ENCODE measurements at places on chromosomes 2 and 18. TPM values are rescaled to one million over a fixed set of nuclear protein-coding genes. Genes with fewer than 3 reads are reported as not detected.

The KCNS3 gene
- total RNA-seq = 0.76 TPM

The FKBP7 gene
- 20.3 TPM for total RNA-seq

The HTR2B gene
- total RNA-seq = 1.5 TPM

The PCARE gene
- total RNA-seq = not detected

The KCNE4 gene
- under 0.01 TPM for total RNA-seq

The ZFAND2B gene
- 30.6 TPM for total RNA-seq

The NBEAL1 gene
- 25.6 TPM for total RNA-seq

The MAB21L4 gene
- not detected for total RNA-seq
